ENCODE measurements at places on chromosomes 6 and 20. TPM values are rescaled to one million over a fixed set of nuclear protein-coding genes. Genes with fewer than 3 reads are reported as not detected.
A peak's percentile ranks its signal among the peaks of the same experiment; 100 is the strongest.

DNA sequence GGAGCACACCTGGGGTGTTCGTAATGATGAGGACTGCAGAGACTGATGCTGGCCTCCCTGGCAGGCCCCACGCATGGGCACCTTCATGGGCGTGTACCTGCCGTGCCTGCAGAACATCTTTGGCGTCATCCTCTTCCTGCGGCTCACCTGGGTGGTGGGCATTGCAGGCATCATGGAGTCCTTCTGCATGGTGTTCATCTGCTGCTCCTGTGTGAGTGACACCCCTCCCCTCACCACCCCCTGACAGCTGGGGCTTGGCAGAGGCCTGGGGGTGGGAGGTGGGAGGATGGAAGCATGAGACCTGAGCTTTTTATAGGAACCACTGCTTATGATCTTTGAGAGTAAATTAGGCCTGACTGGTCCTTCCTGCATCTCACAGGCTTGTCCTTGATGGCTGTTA, 6.7 kb downstream of the SLC12A5 start:
- H3K4me3 ChIP-seq: no peak overlapping the region
- H3K4me1 ChIP-seq: no peaks in the 10 kb centered on the region
- H3K36me3 ChIP-seq: no peaks in the 10 kb centered on the region
- no peak for DNase-seq
- no peak overlapping the region for H3K27ac ChIP-seq

DNA sequence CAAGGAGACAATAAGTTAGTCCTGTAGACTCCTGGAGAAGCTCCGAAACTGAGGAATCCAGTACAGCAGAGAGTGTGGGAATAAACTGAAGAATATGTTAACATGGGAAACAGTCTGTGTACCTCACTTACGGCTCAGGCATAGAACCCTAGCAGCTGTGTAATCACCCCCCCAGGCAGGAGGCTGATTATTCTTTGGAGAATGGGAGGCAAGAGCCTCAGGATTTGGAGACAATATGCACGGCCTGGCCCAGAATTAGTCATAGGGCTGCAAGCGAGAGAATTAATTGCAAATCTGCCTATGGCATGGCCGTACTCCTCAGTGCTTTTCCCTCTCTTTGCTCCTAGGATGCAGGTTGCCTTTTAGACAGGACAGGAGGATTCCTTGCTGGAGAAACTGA, 27.5 kb upstream of the FYN start:
- H3K27me3 ChIP-seq: no peaks in the 10 kb centered on the region
- no peaks in the 10 kb centered on the region for H3K36me3 ChIP-seq
- no peak for DNase-seq
- no peak overlapping the region for H3K4me3 ChIP-seq
- H3K4me1 ChIP-seq: no peaks in the 10 kb centered on the region

SNAP25 gene
- not detected for total RNA-seq

DNA sequence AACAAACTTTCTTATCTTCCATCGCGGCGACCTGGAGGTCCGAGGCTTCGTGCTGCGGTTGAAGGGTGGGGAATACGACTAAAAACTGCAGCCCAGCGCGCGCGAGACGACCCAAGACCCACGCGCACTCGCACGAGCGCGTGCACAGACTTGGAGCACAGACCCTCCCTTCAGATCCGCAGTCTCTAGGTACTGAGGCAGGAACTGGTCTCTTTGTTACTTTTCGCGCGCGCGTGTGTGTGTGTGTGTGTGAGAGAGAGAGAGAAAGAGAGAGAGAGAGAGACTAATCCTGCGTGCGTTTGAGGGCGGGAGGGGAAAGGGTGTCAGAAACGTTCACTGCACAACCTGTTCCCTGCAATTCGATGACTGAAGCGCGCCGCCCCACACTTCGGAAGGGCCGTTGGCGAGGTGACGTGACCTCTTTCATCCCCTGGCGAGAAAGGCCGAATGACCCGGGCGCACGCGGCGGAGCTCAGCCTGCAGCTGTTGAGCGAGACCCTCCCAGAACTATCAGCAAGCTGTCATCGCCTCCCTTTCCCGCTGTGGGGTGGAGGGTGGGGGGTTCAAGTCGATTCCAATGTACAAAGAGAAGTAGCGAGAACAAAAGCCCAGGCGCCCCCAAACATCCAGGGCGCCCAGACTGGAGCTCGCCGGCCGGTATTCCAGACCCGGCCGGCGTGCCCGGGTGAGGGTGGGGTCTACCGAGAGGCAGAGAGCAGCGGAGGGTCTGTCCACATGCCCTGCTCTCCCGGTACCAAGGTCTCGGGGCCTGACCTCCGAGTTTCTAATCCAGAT, 1.5 kb upstream of the TUBB2B start:
- H3K36me3 ChIP-seq: peaks cover 3% of the 10 kb centered on the region
- peak; percentile 40 for DNase-seq
- H3K27me3 ChIP-seq: peaks cover 81% of the 10 kb centered on the region
- peak overlapping the region; percentile 37 for H3K27ac ChIP-seq
- H3K4me3 ChIP-seq: peak overlapping the region; percentile 70

DNA sequence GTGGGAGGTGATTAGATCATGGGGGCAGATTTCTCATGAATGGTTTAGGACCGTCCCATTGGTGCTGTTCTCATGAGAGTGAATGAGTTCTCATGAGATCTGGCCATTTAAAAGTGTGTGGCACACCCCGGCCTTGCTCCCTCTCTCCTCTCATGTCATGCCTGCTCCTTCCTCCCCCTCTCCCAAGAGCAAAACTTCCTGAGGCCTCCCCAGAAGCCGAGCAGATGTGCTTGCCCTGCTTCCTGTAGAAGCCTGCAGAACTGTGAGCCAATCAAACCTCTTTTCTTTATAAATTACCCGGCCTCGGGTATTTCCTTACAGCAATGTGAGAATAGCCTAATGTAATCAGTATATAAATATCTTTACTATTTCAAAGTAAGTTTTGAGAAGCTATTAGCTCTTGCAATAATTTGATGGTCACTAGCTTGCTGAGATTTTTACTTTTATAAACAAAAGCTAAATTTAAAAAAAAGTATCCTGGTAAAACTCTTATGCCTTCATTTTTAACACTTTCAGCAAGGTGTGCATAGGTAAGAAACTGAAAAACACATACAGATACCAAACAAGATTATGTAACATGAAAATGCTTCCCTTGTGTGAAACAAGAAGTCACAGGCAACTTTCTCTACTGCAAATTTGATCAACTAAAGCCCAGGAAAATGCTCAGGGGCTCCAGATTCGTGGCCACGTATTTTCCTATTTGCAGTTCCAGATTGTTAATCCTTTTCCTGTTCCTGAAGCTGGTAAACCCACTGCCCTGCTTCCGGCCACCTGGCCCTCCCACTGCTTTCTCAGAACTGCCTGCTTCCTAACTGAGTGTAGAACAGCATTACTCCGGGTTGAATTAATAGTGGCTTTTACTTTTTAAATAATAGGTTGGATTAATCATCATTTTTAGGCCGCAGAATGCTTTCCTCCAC, 395.1 kb upstream of the CNR1 start:
- peaks cover 3% of the 10 kb centered on the region for H3K27me3 ChIP-seq
- H3K27ac ChIP-seq: no peak overlapping the region
- H3K4me3 ChIP-seq: no peak overlapping the region

GRCh38 chr6:15791448-15792181, 128.8 kb upstream of the DTNBP1 start:
- no peak overlapping the region for H3K27ac ChIP-seq
- no peaks in the 10 kb centered on the region for H3K4me1 ChIP-seq

- H3K27ac ChIP-seq: no peak overlapping the region
- H3K4me1 ChIP-seq: peaks cover 9% of the 10 kb centered on the region
- H3K36me3 ChIP-seq: no peaks in the 10 kb centered on the region
Measured at GRCh38 chr20:10639077-10639736, 34.6 kb downstream of the JAG1 start.

DNA sequence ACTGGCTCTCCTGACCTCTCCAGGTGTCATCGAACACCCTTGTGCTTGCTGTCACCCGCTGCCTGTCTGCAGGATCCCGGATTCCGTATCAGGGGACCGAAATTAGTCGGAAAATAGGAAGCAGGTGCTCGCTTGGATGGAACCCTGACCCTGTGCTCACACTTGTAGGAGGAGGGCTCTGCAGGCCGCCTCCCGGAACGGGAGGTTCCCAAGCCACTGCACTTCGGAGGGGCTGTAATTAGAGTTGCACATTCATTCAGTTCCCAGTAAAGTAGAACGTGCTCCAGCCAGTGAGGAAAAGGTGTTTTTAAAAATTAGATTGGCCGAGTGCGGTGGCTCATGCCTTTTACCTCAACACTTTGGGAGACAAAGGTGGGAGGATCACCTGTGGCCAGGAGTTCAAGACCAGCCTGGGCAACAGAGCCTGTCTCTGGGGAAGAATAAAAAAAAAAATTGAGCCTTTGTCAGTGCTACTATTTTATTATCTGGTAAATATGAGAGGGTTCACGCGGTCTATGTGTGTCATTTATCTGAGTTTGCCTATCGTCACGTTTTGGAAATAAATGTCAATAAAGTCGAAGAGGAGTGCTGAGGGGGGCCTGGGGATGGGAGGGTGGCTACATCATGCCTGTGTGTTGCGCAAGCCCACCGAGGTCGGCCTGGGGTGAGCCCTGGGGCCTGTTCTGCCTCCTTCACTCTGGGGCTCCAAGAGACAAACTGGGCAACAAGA, 1.5 kb upstream of the GMEB2 start:
- H3K36me3 ChIP-seq: peaks cover 34% of the 10 kb centered on the region
- H3K27me3 ChIP-seq: no peaks in the 10 kb centered on the region
- peak; percentile 66 for DNase-seq
- H3K4me3 ChIP-seq: peak overlapping the region; percentile 94

DNA sequence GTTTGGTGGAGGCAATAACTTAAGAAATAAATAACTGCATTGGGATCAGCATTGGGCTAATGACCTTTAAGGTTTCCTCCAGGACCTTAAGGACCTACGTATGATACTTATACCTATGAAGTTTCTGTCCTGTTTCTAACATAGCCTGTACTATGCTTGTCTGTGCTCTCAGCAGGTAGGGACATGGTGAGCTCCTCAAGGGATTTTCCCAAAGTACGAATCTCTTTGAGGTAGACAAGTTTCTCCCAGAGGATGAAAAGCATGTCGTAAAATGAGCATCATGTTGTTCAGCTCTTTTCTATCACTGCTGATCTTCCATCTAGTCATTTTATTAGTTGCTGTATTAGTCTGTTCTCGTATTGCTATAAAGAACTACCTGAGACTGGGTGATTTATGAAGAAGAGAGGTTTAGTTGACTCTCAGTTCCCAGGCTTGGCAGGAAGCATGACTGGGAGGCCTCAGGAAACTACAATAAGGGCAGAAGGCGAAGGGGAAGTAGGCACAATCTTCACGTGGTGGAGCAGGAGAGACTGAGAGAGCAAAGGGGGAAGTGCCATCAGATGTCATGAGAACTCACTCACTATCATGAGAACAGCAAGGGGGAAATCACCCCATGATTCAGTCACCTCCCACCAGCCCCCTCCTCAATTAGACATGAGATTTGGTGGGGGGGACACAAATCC, 77.8 kb upstream of the TGM3 start:
- no peak overlapping the region for H3K4me3 ChIP-seq
- H3K27me3 ChIP-seq: no peaks in the 10 kb centered on the region
- DNase-seq: no peak

DNA sequence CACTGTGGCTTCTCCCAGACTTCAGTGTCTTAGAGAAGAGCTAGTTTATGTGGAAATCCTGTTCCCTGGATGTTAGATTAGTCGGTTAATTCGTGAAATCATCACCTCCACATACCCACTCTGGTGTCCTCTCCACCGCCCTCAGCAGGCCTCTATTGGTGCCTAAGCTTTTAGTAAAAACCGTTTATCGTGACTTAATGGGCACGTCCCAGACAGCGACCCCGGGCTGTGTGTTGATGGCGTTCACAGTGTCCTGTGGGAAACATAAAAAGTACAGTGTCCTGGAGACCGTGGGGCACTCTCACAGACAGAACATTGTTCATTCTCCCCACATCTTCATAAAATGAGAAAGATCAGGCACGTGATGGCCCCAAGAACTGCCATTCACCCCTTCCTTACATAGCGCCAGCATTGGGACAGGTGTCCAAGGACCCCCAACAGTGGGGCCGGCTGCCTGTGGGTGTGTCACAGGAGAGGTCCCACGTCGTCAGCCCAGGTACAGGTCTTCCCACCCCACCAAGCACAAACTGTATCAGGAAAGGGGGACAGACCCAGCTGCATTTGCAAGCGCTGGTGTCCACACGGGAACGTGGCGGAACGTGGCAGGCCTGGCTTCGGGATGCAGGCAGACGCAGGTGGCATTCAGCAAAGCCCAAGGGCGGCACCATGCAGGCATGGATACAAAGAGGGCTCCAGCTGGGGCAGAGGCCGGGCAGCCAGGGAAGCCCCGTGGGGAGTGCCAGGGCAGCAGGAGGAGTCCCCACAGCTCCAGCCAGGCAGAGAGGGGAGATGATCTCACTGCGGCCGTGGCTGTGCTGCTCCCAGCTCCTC, 237.7 kb downstream of the DLL1 start:
- no peak overlapping the region for H3K4me3 ChIP-seq
- H3K27me3 ChIP-seq: no peaks in the 10 kb centered on the region

HLA-DOB gene
- total RNA-seq: 2.4 TPM

- H3K27me3 ChIP-seq: no peaks in the 10 kb centered on the region
- H3K27ac ChIP-seq: no peak overlapping the region
- no peak overlapping the region for H3K4me3 ChIP-seq
Measured at GRCh38 chr6:166688901-166689300, 61.9 kb upstream of the RPS6KA2 start.

HLA-DMA gene
- 26.8 TPM for total RNA-seq

HLA-DQB1 gene
- total RNA-seq: 24.1 TPM

PHACTR3 gene
- not detected for total RNA-seq

RTN4IP1 gene
- 6.3 TPM for total RNA-seq

DNA sequence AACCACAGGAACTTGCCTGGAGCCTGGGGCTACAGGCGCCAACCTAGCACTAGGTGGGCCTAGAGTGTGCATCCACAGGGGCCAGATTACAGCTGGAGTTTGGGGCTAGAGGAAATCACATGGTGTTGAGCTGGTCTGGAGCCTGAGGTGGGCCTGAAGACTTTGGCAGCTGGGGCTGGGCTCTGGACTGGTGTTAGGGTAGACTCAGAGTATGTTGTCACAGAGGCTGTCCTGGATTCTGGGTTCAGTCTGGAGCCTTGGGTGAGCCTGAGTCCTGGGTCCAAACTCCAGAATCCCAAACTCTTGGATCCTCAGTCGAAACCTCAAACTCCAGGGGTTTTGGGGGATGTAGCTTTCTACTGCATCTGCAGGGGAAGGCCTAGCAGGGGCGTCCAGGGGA, 356.7 kb downstream of the FRK start:
- H3K27ac ChIP-seq: no peak overlapping the region
- no peak for DNase-seq
- no peak overlapping the region for H3K4me3 ChIP-seq
- H3K4me1 ChIP-seq: no peaks in the 10 kb centered on the region

- H3K4me3 ChIP-seq: no peak overlapping the region
- H3K36me3 ChIP-seq: no peaks in the 10 kb centered on the region
- no peak for DNase-seq
- H3K27ac ChIP-seq: no peak overlapping the region
- H3K27me3 ChIP-seq: no peaks in the 10 kb centered on the region
Measured at GRCh38 chr6:81487489-81487888, 265.0 kb downstream of the TENT5A start.
